Activated gamma-delta T cell treated with Interleukin-2 at 50 U/mL for 16 hours (primary cell): ENCODE measurements at places on chromosomes 1 and 21.
A peak's percentile ranks its signal among the peaks of the same experiment; 100 is the strongest.

DNA sequence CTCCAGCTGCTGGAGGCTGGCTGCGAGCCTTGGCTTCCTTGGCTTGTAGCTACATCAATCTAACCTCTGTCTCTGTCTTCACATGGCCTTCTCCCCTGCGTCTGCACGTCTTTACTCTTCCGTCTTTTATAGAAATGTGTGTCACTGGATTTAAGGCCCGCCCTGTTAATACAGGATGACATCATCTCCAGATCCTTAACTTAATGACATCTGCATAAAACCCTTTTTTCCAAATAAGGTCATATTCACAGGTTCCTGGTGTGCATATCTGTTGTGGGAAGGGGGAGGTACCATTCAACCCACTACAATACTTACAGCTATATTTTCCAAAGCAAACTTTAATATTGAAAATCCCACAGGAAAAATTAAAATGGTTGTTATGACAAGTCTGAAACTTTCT is 165.3 kb upstream of the FOXD3 start:
- DNase-seq = no peak

- no peak for DNase-seq
Observed at GRCh38 chr1:193309936-193310475, 123.6 kb upstream of the B3GALT2 start.

DNA sequence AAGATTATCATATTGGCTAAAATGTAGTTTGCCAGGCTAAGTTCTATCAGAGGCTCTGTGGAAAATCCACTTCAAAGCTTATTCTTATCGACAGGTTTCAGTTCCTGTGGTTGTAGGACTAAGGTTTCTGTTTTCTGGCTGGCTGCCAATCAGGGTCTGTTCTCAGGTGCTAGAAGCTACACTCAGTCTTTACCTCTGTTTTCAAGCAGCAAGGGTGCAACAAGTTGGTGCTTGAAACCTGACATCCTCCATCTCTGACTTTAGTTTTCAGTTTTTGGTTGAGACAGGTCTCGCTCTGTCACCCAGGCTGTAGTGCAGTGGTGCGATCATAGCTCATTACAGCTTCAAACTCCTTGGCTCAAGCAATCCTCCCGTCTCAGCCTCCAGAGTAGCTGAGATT is 15.3 kb upstream of the TMCO2 start:
- peak; percentile 13 for DNase-seq

GRCh38 chr1:94522304-94522703 is 19.3 kb downstream of the F3 start:
- no peak for DNase-seq

DNA sequence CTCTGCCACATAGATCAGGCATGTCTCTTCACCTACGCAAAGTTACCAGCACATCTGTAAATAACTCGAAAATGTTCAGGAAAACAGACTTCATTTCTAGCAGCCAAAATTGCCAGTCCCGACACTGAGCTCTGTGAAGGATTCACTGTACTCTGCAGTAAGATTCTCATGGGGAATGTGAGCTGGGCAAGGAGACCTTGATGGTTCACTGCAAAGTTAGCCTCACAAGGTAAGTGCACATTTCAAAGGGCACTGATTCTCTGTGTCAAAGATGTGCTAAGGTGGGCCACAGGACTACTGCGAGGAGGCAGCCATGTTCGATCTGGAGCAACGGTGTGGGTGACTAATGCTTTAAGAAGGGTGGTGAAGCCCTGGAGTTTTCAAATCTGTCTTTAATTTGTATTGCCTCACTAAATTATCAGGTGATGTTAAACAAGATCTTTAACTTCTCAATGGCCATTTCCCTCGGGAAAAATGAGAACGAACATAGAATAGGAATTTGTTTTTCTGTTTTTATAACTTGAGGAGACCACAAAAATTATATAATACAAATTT is 25.2 kb downstream of the STPG1 start:
- DNase-seq = no peak

GRCh38 chr1:94646786-94647555 is 105.4 kb upstream of the F3 start:
- no peak for DNase-seq

- DNase-seq = no peak
Observed at GRCh38 chr1:65467536-65467935, 47.1 kb downstream of the LEPR start.

GRCh38 chr1:6465461-6466005 is 440 bp downstream of the TNFRSF25 start:
- peak; percentile 41 for DNase-seq

DNA sequence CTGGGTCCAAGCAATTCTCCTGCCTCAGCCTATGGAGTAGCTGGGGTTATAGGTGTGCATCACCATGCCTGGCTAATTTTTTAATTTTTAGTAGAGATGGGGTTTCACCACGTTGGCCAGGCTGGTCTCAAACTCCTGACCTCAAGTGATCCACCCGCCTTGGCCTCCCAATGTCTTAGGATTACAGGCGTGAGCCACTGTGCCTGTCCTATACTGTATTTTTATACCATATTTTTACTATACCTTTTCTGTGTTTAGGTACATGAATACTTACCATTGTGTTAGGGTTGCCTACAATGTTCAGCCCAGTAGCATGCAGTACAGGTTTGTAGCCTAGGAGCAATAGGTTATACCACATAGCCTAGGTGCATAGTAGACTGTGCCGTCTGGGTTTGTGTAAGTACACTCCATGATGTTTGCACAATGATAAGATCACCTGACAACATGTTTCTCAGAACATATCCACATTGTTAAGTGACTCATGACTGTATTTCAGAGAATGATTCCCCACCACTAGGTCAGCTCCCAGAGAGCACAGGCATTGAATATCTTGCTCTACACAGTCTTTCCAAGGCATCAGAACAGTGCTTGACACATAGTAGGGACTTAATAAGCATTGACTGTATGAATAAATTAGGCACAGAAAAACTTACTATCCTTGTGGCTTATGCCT is 6.0 kb upstream of the CITED4 start:
- DNase-seq = no peak
